Epithelial cell of proximal tubule (primary cell): ENCODE measurements at places on chromosomes 6 and 20. TPM values are rescaled to one million over a fixed set of nuclear protein-coding genes. Genes with fewer than 3 reads are reported as not detected.

The SLC35D3 gene
- not detected in 2 replicates for total RNA-seq

The LINC00237 gene
- total RNA-seq = not detected in 2 replicates

DNA sequence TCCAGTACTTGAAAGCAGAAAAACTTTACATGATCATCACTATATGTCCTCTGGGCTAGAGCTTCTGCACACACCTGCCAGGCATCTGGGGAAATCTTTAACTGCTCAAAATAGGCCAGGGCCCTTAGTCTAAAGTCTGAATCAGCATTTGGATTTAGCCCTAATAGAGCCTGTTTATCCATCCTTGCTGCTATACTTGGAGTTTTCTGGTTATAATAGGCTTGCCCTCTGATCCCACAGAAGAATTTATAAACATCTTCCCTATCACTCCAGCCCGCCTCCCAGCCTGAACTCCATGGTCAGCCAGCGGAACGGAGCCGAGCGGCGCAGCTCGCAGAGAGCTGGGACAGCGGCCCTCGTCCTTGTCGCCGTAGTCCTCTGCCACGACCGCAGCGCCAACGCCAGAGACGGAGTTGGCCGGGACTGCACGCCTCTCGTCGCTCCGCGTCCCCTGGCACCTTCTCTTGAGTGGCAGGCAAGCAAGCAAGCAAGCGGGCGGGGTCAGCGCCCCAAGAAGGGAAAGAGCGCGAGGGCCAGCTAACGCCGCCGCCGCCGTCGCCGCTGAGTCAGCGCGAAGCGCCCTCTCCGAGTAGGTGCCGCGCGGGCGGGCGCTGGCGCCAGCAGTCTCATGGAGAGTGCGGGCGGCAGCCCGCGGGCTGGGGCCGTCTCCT lies 25.4 kb upstream of the ASIP start:
- no peak for DNase-seq

DNA sequence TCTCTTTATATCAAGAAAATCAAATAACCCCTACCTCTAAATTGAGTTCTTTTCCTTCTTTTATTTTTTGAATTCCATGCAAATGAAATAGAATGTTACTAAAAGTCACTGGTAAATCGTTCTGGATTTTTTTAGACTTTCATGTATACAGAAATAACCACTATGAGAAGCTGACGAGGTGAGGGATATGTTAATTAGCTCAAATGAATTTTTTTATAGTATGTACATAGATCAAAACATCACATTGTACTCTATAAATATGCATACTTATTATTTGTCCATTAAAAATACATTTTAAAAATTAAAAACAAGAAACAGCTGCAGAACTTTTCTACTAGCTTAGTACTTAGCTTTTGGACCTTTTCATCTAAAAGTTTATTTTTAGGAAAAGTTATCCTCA lies 165.4 kb downstream of the DOK5 start:
- DNase-seq = no peak
